ENCODE measurements at places on chromosomes 2 and 18.

DNA sequence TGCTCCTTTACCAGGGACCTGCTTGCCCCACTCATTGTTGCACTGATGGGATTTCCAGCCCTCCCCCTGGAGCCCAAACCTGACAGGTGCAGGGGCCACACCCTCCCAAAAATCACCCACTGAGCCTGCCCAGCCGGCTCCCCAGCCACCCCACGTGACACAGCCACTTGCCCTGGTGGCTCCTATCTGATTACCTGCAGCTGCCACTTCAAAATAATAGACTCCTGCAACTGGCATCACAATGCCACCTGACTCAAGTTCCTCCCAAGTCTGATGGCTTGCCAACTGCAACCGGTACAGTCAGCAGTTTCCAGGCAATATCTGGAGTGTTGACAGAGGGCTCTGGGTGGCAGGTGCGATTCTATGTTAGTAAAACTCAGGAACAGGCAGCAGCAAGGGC lies 66.2 kb downstream of the CRACDL start:
- H3K4me3 ChIP-seq, result no peak overlapping the region
- DNase-seq, result peak; percentile 6
- no peaks in the 10 kb centered on the region for H3K4me1 ChIP-seq
- no peak overlapping the region for H3K27ac ChIP-seq

- H3K27ac ChIP-seq, result no peak overlapping the region
- H3K4me1 ChIP-seq, result peaks cover 38% of the 10 kb centered on the region
- H3K27me3 ChIP-seq, result no peaks in the 10 kb centered on the region
Observed at GRCh38 chr18:9916077-9916639, 2.3 kb downstream of the VAPA start.

DNA sequence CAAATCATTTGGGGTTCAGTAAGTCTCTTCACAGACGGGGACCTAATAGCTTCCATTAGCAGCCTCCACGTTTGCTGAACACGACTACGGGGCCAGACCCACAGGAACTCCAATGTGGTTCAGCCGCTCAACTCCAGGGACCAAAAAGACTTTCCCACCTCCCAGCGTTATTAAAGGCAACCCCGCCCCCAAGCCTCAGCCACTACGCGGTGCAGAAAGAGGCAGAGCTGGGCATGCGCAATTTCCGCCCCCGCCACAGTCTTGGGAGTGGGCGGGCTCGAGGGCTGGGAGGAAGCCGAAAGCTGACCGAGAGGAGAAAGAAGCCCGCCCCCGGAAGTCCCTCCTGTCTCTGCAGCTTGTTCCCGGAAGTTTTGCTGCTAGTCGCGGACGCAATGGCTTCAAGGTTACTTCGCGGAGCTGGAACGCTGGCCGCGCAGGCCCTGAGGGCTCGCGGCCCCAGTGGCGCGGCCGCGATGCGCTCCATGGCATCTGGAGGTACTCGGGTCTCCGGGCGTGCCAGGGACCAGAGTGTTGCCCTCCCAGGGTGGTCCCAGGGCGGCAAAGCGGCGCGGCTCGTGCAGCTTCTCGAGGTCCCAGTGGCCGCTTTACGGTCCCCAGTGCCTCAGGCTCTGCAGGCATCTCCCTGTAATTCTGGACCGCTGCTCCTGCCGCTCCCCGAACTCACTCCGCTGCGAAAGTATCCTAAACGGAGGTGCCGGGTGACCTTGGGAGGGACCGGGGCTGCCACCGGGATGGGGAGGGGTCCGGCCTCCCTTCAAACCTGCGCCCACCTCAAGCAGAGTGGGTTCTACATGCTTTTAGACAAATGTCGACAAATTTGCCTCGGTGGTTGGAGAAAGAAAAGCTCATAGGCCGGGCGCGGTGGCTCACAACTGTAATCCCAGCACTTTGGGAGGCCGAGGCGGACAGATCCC lies at the start of gene COX5B:
TSS of gene COX5B (plus strand) at position 368 of the 935 bp plus-strand sequence. CDS start at position 393, 25 bp downstream.
- H3K27ac ChIP-seq, result peak within 1 kb of the TSS; percentile 84
- DNase-seq, result peak; percentile 98
- peaks cover 26% of the 10 kb centered on the region for H3K36me3 ChIP-seq
- no peaks in the 10 kb centered on the region for H3K27me3 ChIP-seq
- peaks cover 18% of the 10 kb centered on the region for H3K4me1 ChIP-seq

DNA sequence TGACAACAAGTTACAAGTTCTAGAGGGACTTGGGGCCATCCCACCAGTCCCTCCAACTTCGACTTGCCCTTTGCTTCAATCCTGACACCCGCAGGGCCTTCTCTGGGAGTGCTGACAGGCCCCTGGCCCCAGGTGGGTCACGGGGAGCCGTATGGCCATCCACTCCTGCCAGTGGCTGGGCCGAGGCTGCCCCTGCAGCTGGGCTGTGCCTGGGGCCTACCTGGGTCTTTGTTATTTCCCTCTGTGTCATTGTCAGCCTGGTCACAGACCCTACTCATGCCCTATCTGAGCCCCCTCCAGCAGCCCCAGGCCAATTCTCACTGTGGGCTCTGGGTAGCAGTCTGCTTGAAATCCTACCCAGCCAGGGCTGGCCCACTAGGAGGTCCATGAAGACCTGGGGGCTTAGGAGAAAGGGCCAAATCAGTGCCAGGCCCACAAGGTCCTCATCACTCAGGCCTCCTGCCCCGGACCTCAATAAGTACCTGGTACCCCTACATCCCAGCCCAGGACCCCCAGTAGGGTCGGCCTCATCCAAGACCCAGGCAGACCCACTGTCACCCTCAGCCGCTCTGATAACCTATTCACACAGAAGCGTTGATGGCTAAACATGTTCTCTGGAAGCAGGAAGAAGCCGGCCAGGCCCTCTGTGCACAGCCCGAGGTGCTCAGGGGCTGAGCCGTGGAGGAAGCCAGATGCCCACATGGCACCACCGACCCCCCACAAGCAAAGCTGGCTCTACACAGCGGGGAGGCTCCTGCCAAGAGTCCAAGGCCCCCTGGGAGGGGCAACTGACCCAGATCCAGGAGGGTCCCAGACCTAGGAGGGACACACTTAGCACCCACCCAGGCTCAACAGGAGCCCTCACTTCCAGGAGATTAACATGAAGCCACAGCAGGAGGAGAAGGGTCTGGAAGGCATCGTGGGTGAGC lies 57.7 kb downstream of the BIN1 start:
- H3K36me3 ChIP-seq, result peaks cover 34% of the 10 kb centered on the region
- H3K4me3 ChIP-seq, result no peak overlapping the region
- no peak overlapping the region for H3K27ac ChIP-seq

GRCh38 chr18:68764016-68764415 lies 33.9 kb upstream of the CCDC102B start:
- no peaks in the 10 kb centered on the region for H3K36me3 ChIP-seq
- no peaks in the 10 kb centered on the region for H3K4me1 ChIP-seq
- no peak overlapping the region for H3K4me3 ChIP-seq
- H3K27me3 ChIP-seq, result no peaks in the 10 kb centered on the region
- no peak overlapping the region for H3K27ac ChIP-seq

DNA sequence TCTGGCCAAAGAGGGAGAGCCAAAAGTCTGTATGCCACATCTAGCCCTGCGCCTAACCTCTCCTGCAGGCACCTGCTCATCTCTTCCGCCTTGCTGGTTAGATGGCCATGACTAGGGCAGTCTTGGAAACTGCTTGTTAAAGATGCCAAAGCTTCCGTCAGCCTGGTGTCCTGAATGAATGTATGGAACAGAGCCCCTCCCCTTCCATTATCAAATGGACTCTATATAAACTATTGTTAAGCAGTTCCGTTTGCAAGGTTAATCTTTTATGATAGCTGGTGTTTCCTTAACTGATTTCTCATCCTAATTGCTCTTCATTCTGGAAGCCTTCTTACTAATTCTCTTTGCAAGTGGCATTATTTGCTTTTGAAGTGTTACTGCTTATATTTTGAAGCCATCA lies 87.1 kb downstream of the ATP9B start:
- DNase-seq, result no peak
- peaks cover 26% of the 10 kb centered on the region for H3K36me3 ChIP-seq
- no peak overlapping the region for H3K27ac ChIP-seq
- no peaks in the 10 kb centered on the region for H3K27me3 ChIP-seq
- no peak overlapping the region for H3K4me3 ChIP-seq

DNA sequence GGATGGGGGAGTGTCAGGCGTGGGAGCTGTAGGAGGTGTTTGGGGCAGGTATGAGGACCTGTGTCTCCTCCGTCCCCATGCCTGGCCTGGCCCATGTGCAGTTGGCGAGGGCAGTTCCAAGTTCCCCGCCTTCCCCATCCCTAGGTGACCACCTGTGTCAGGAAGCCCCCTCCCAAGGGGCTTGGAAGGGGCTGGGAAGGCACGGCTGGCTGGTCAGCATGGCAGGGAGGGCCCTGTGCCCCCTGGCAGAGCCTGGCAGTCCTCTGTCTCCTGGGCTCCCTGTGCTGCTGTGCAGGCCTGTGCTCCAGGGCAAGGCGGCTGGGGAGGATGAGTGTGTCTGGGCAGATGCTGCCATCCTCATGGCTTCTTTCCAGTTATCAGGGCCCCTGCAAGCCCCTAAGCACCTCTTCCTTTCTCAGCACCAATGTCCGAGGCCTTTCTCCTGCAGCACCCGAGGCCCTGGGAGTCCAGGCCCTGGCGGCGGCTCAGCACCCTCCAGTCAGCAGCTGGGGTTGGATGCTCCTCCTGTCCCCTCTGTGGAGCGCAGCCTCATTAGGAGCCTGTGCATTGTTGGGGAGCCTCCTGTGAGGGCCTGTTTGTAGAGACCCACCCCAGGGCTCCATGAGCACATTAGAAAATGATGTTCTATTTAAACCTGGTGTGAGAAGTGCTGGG lies 101.7 kb downstream of the FAM210A start:
- no peak overlapping the region for H3K4me3 ChIP-seq
- H3K27me3 ChIP-seq, result no peaks in the 10 kb centered on the region
- H3K27ac ChIP-seq, result no peak overlapping the region
- DNase-seq, result no peak
- peaks cover 36% of the 10 kb centered on the region for H3K36me3 ChIP-seq
- peaks cover 10% of the 10 kb centered on the region for H3K4me1 ChIP-seq

DNA sequence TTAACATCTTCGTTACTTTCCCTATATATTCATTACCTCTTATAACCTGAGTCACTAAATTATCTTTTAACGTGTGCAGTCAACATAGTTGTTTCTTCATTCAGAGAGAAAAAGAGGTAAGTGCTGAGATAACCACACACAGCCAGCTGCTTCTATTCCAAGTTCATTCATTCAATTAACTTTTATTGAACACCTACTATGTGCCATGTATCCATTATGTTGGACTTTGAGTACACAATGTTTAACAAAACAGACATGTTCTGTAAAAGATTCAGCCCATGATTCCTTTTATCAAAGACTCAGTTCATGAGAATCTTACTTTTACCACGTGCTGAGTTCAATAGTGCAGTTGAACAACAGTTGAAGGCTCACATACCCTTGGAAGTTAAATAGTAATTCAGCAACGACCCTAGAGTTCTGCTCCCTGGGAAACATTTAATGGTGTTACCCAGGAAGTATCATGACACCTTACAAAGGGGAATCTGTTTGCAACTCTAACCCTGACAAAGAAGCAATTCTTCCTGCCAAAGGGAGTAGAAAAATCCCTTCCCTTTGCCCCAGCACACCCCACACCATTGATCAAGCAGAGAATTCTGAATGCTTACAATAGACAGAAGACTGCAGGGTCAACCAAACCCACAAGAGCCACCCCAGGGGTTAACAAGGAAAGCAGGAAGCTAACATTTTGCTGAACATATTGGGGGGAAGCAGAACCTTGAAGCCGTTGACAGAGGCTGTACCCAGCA lies 595.8 kb downstream of the STK39 start:
- H3K4me1 ChIP-seq, result no peaks in the 10 kb centered on the region
- no peak for DNase-seq
- no peak overlapping the region for H3K4me3 ChIP-seq
- H3K27ac ChIP-seq, result no peak overlapping the region
- H3K36me3 ChIP-seq, result no peaks in the 10 kb centered on the region

DNA sequence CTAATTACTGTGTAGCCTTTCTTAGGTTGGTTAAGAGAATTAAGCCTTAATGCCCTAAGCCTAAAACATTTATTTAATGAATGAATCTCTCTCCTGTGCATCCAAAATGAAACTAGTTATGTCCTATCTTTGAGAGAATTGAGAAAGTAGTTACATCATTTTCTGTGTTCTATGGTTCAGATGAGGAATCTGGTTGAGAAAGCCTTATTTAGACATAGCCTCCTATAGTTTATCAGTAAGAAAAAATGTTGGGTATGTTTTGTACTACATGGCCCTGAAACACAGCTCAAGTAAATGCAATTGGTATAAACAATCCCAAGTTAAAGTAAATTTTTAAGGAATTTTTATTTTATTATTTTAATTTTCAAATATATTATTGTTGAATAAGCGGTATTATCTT lies 25.9 kb upstream of the RAMP1 start:
- no peak overlapping the region for H3K27ac ChIP-seq
- no peaks in the 10 kb centered on the region for H3K27me3 ChIP-seq

GRCh38 chr2:233248999-233249398 lies 2.5 kb upstream of the ATG16L1 start:
- peaks cover 9% of the 10 kb centered on the region for H3K36me3 ChIP-seq
- H3K4me3 ChIP-seq, result no peak overlapping the region
- H3K27ac ChIP-seq, result peak overlapping the region; percentile 50
- no peak for DNase-seq

- no peaks in the 10 kb centered on the region for H3K27me3 ChIP-seq
- no peak for DNase-seq
- H3K27ac ChIP-seq, result no peak overlapping the region
- H3K36me3 ChIP-seq, result no peaks in the 10 kb centered on the region
Observed at GRCh38 chr2:190678444-190679162, 29.7 kb downstream of the NAB1 start.

DNA sequence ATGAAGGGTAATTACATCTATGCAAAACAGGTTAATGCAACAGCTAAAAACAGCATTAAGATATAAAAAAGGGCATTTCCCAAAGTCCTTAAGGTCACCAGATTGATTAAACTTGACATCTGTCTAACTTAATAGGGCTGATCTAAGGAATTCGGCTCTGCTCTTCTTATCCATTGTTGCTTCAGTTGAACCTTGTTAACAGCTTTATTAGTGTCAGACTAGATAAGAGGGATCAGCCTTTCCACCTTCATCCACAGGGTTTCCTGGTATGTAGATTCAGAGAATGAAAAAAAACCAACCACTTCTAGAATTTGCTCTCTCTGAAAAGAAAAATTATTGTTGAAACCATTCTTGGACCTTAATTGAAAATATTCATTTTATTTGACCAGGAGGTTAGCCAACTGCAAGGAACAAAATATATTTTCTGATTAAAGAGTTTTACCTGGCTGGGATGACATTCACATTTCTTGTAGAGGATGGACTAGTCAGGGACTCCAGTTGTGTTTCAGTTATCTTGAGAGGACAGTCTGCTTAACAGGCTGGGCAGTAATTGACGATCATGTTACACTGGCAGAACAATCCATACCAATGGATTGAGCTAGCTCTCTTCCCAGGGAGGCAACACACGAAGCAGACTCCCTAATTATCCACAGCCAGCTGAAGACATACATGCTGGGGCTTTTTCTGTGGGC lies 357.4 kb upstream of the ACVR2A start:
- no peak overlapping the region for H3K27ac ChIP-seq
- no peak overlapping the region for H3K4me3 ChIP-seq
- H3K27me3 ChIP-seq, result no peaks in the 10 kb centered on the region
- no peaks in the 10 kb centered on the region for H3K36me3 ChIP-seq
- H3K4me1 ChIP-seq, result peaks cover 7% of the 10 kb centered on the region

All from CD4-positive, alpha-beta T cell (primary cell).